ENCODE measurements at places on chromosomes 7 and 10.

DNA sequence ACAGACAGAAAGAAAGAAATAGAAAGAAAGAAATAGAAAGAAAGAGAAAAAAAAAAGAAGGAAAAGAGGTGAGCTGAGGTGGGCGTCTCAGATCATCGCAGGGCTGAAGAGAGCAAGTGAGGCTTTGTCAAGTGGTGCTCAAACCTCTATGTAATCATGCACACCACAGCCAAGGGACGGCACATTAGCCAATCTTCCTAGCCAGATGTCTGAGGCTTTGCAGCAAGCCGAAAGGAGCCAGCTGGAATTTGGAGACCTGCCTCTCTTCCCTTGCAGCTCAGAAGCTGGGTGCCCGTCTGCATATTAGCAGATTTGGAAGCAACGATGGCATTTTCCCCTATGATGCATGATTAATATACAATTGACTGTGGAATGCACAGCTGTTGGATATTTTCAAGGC lies 52.5 kb downstream of the ADRA2A start:
- DNase-seq, result no peak

GRCh38 chr10:126616737-126617136 lies 53.8 kb downstream of the C10orf90 start:
- no peak for DNase-seq

- DNase-seq, result no peak
Observed at GRCh38 chr7:537911-538634, 18.4 kb upstream of the PDGFA start.

GRCh38 chr10:48904861-48905260 lies 34.8 kb downstream of the LRRC18 start:
- DNase-seq, result no peak

DNA sequence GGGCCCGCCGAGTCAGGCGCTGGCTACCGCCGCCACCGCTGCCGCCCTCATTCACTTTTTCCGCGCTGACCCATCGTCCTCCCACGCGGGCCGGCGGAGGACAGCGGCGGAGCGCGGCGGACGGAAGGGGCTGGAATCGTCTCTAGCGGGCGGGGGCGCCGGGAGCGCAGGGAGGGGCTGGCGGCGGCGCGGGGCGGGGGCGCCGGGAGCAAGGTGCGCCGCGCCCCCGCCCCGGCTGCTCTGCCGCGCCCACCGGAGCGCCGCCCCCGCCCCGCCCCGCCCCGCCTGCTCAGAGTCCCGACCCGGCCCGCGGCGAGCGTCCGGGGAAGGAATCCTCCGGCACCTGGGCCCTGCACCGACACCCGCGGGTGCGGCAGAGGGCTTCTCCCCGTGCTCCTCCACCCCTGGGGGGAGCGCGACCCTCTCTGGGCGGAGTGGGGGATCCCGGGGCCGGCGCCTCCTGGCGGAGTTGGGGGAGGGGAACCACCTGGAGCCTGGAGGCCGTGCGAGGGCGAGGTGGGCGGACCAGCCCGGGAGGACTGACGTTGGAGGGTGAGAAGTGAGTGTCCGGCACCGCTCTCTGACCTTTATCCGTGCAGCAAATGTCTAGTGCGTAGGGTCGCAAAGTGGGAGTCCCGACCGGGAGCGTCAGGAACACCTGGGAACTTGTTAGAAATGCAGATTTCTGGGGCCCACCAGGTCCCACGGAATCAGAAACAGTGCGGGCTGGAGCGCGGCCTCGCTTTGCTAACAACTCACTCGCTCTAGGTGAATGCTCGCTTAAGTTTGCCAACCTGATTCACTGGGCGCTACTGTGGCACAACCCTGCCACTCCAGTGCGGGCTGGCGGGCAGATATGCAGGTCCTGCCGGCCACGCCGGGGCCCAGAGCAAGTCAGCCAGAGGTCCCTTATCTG lies at the start of gene COBL:
COBL (minus strand) TSS at position 144 of the 916 bp plus-strand sequence. CDS start 176 bp downstream, outside the sequence.
- DNase-seq, result no peak
